Upper lobe of right lung (tissue), 1 donor: ENCODE measurements at places on chromosomes 7 and 10. TPM values are rescaled to one million over a fixed set of nuclear protein-coding genes. Genes with fewer than 3 reads are reported as not detected.

- H3K27ac ChIP-seq, result no peak overlapping the region
- DNase-seq, result no peak
- H3K4me3 ChIP-seq, result no peak overlapping the region
- H3K27me3 ChIP-seq, result no peaks in the 10 kb centered on the region
These were observed 62.5 kb downstream of the ABCB4 start for GRCh38 chr7:87413029-87413428.

DNA sequence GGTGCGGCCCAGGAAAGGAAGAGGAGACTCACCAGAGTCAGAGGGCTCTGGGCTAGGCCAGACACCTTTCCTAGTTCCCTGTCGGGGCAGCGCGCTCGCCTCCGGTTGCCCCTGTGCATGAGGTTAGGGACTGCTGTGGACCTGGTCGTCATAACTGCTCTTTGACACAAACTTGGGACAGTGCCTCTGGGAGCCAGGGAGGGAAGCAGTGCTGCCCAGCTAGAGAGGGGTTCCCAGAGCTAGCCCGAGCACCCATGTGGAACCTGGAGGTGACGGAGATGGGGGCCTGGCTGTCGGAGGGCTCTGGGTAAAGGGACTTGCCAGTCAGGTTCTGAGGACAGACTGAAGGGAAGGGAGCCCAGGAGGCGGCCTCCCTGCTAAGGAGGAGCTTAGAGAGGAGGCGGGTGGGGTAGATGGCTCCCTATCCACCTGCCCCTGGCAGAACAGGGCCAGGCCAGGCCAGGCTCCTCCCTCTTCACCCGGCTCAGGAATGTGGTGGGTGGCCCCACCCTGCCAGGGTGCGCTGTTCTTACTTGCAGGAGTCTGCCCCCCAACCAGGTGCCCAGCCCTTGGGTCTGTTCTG, 29.7 kb downstream of the AGAP3 start:
- peaks cover 17% of the 10 kb centered on the region for H3K4me1 ChIP-seq
- H3K36me3 ChIP-seq, result peaks cover 35% of the 10 kb centered on the region

DNA sequence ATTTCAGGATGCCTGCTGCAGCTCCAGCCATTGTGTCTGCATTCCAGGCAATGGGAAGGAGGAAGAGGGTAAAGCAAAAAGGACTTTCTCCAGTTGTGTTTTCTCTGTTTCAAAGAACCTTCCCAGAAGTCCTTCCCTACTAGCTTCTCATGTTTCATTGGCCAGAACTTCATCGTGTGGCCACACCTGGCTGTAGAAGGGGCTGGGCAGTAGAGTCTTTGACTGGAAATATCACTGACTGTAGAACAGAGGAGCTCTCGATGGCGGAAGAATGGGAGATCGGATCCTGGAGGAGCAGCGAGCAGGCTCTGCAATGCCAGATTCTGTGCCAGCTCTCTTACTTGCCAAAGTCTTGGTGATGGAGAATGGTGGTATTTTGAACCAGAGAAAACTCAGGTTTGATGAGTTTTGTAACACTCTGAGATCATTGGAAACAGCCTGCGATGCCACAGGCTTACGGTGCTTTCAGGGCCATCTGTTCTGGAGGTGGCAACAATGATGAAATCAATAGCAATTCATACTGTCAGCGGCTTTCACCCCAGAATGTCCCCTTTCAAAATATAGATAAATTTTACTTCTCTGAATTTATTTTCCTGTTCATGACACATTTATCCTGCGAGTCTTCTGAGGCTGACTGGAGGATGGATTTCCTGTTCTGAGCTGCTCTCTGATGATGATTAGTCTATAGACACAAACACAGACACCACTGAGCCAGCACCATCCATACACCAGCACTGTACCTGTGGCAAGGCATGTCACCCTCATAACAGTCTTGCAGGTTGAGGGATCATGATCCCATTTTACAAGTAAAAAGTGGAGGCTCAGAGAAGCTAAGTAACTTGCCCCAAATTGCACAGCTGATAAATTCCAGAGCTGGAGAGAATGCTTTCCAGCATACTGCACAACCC, 204.2 kb downstream of the EMX2 start:
- no peaks in the 10 kb centered on the region for H3K36me3 ChIP-seq
- no peak overlapping the region for H3K4me3 ChIP-seq
- no peak overlapping the region for H3K27ac ChIP-seq
- no peaks in the 10 kb centered on the region for H3K4me1 ChIP-seq

- no peak overlapping the region for H3K4me3 ChIP-seq
- no peaks in the 10 kb centered on the region for H3K36me3 ChIP-seq
- no peak for DNase-seq
- H3K27me3 ChIP-seq, result no peaks in the 10 kb centered on the region
These were observed 349.8 kb downstream of the SDK1 start for GRCh38 chr7:3650844-3651243.

DNA sequence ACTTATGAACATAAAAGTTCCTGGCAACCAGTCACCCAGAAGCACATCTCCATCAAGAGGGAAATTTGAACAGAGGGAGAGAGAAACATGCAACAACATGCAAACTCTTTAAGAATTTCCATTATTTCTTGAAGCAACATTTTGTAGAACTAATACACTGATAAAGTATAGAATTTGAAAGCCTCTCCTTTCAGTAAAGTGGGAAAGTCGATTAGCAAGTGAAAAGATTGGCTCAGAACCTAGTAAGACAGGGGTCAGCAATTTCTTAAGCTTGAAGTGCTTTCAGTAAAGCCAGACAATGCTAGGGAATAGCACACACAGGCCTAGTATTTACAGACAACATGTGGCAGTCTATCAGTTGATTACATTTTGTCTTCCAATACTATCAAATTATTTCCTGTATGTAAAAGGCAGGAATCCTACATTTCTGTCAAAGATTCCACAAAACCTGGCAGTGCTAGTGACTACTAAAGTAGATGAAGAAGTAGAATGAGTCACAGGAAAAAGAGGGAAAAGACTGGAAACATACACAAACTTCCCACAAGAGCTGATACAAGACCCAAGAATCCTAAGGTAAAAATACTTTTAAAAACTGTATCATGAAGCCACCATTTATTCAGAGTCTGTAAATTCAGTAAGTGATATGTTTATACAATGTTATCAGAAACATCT, 25.2 kb downstream of the DNAJC1 start:
- H3K27ac ChIP-seq, result no peak overlapping the region
- no peaks in the 10 kb centered on the region for H3K27me3 ChIP-seq
- no peak overlapping the region for H3K4me3 ChIP-seq
- no peak for DNase-seq
- H3K4me1 ChIP-seq, result peaks cover 23% of the 10 kb centered on the region

DNA sequence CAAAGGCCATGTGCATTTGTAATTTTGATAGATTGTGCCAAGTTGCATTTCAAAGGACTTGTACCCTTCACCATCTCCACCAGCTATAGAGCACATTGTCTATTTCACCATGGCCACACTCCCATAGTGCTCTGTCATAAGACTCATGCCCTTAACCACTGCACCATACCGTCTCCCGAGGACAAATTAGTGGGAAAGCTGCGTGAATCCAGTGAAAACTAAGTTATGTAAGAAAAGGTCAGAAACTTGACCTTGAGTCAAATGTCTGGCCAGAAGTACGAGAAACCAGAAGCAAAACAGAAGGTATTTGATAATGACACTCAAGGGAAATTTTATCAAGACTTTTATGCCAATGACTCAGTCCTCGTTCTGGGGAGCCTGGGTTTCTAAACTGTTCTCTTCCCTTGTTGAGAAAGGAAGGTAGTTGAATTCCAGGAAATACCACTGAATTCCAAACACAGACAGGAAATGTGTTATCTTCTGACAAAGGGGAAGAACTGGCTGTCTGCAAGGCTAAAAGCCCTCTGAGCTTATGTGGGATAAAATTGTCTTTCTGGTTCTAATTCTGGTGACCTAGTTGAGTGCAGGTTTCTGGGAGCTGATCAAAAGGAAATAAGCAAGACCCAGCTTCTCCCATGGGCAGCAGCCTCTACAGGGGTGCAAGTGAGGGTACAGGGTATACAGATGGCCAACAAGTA, 49.7 kb downstream of the CDK1 start:
- DNase-seq, result no peak
- H3K27me3 ChIP-seq, result no peaks in the 10 kb centered on the region
- H3K4me3 ChIP-seq, result no peak overlapping the region
- H3K27ac ChIP-seq, result peak overlapping the region; percentile 48
- H3K4me1 ChIP-seq, result peaks cover 14% of the 10 kb centered on the region
- H3K36me3 ChIP-seq, result no peaks in the 10 kb centered on the region

DNA sequence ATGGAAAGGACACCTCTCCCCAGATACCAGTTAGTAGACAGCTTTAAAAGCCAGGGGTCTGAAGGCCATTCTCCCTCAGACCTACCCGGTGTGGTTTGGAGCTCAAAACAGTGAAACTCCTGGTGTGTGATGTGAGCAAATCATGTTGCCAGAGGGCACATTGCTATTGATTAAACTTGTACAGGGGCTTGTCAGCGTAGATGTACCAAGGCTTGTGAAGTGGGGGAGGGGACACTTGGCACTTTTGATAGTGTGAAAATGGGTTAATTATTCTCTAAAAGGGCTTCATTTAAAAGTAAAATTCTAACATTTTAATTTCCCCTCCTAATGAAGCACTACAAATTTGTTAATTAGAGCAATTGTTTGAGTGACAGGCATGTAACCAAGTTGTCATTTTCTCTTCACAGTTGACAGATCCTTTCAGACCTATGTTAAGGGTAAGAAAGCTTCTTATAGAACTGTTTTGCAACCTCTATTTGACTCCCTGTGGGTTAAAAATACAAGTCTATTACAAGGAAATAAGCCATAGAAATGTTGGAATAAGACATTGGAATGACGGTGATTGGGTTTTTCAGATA, 356.9 kb upstream of the GALNT17 start:
- no peak for DNase-seq
- H3K36me3 ChIP-seq, result peaks cover 78% of the 10 kb centered on the region
- H3K27ac ChIP-seq, result no peak overlapping the region
- no peak overlapping the region for H3K4me3 ChIP-seq
- no peaks in the 10 kb centered on the region for H3K27me3 ChIP-seq
- no peaks in the 10 kb centered on the region for H3K4me1 ChIP-seq

DNA sequence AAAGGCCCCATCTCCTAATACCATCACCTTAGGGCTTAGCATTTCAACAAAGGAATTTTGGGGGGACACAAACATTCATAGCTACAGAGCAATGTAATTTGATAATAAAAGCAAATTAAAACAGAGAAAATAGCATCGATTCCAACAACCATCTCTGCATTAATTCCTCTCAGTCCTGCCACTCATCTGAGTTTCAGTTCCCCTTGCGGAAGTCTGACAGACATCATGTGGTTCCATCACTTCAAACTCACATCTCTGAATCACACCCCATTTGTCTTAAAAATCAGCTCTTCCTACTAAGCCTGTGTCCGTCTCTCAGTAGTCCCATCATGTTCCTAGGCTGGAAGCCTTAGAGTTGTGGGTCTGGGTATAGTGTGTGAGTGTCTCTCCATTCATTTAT, 3.6 kb downstream of the ADCK2 start:
- no peak overlapping the region for H3K4me3 ChIP-seq
- no peak overlapping the region for H3K27ac ChIP-seq
- no peaks in the 10 kb centered on the region for H3K27me3 ChIP-seq
- DNase-seq, result no peak
- H3K4me1 ChIP-seq, result peaks cover 20% of the 10 kb centered on the region
- H3K36me3 ChIP-seq, result peaks cover 17% of the 10 kb centered on the region

DNA sequence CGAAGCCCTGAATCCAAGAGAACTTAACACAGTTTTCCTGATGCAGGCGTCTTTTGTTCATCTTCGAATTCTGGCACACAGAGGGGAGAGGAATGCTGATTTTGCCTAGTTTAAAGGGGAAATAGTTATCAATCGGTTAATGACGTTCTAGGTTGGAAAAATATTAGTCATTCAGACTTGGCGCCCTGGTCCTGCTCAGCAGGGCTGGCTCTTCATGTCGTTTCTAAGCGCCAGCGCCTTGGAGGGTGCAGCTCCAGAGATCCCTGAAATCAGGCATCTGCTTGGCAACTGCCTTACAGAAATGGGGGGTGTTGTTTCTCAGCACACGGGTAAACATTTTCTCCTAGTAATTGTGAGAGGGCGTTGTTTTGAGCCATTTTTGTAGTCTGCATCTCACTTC, 1.3 kb upstream of the PRTFDC1 start:
- peak overlapping the region; percentile 24 for H3K27ac ChIP-seq
- peak overlapping the region; percentile 66 for H3K4me3 ChIP-seq
- DNase-seq, result no peak
- no peaks in the 10 kb centered on the region for H3K36me3 ChIP-seq

GRCh38 chr7:99139036-99139435, 4.9 kb downstream of the SMURF1 start:
- H3K36me3 ChIP-seq, result no peaks in the 10 kb centered on the region
- H3K4me3 ChIP-seq, result no peak overlapping the region
- peaks cover 71% of the 10 kb centered on the region for H3K4me1 ChIP-seq

The LRRD1 gene
- not detected for total RNA-seq

The TRIM50 gene
- 0.20 TPM for total RNA-seq

The PRLHR gene
- not detected for total RNA-seq

The ENTPD1 gene
- 64.6 TPM for total RNA-seq
